ENCODE measurements at places on chromosomes 5 and 9.

GRCh38 chr9:15160673-15161072 lies 146.3 kb downstream of the TTC39B start:
- DNase-seq, result no peak

GRCh38 chr9:133701981-133702797 lies 36.0 kb downstream of the SARDH start:
- DNase-seq, result peak; percentile 74

DNA sequence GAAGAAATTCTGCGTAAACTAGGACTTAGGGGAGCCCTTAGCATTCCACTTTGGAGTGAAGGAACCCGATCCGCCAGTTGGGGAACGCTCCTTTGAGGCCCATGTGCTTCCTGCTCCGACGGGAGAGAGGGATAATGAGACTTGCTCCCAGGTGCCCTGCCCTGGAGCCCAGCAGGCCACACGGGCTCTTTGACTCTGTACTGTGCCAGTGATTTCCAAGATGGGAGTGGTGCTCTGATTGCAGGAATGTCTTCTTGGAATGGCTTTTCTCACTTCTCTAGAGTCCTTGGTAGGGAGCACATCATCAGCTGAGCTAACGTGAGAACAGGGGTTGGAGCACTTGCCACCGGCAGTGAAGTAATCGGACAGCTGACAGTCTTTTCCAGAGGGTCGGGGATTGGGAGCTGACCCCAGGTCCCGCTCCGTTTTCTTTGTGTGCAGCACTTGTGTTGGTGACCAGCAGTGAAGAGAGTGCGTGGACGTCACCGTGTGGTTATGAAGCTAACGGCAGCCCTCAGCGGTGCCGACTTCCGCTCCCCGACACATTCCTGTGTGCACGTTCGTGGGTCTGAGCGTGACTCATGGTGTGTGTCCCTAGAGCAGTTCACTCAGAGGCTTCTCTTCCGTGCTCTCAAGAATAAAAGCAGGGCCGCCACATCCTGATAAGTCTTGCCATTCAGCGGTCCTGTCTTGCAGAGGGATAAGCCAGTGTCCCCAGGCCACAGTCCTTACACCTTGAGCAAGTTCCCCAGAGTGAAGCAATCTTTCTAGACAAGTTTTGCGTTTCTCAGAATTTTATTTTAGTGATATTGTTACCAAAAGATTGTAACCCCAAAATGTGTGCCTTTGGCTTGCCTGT lies 25.6 kb downstream of the ABL1 start:
- DNase-seq, result no peak

- no peak for DNase-seq
Observed at GRCh38 chr5:10876006-10876744, 115.1 kb upstream of the DAP start.

- DNase-seq, result peak; percentile 65
Observed at GRCh38 chr9:14383294-14383693, 69.4 kb upstream of the NFIB start.

DNA sequence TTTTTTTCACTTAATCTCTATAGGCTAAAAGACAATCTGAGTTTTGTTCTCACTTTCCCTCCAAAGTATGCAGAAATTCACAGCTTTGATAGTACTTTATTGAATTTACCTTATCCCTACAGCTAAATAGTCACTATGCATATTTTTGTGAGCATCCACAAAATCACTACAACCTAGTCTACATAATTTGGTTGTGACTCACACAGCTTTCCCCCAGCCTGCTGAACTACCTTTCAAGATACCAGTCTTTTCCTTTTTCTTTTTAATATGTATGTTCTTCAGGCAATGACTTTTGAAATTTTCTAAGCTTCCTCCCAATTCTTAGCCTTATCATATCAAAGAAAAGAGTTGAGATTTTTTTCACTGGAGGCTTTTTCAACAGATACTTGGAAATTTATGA lies 347.3 kb upstream of the CDH6 start:
- DNase-seq, result no peak

GRCh38 chr5:160460377-160461049 lies 38.9 kb downstream of the PTTG1 start:
- no peak for DNase-seq

DNA sequence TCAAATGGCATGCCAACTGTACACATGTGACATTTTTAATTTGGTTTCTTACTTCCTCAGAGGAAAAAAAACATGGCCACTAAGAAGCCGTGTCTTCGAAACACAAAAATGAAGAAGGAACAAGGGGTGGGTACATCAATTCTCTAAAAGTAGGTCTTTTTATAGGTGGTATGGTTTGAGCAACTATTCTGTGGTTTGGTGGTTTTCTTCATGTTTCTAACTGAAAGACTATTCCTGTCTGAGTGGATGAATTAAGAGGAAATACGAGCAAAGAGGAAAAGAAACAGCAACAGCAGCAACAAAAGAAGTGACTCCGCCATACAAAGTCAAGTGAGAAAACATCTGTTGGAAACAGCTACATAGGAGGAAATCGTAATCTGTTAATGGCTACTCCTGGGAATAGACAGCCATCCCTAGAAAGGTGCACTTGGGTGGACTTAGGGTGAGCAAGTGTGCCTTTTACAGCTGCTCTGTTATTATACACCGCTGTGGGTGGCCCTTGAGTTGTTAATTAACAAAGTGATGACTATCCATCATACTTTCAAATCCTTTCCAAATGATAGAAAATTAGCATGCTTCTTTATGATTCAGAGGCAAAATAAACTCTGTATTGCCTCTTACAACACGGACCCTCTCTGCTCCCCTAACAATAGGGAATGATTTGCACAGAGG lies 575.8 kb downstream of the TLE1 start:
- DNase-seq, result peak; percentile 90

- DNase-seq, result no peak
Observed at GRCh38 chr5:158409507-158409906, 550.6 kb upstream of the CLINT1 start.

DNA sequence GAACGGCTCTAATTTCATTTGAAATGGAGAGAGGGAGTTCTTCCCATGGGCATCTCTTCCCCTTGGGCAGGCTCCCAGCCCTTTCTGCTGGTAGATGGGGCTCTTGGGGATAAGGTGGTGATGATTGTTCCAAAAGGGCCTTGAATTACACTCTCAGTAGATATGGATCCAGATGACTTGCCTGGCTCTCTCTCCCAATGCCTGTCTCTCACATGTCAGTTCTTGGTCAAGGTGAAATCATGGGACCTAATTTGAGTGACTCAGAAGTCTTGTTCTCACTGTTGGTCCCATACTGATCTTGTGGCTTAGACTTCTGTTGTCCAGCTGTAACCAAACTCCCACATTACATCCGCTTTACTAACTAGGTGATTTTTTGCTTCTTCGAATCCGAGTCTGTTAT lies 317.0 kb upstream of the RFX3 start:
- no peak for DNase-seq

DNA sequence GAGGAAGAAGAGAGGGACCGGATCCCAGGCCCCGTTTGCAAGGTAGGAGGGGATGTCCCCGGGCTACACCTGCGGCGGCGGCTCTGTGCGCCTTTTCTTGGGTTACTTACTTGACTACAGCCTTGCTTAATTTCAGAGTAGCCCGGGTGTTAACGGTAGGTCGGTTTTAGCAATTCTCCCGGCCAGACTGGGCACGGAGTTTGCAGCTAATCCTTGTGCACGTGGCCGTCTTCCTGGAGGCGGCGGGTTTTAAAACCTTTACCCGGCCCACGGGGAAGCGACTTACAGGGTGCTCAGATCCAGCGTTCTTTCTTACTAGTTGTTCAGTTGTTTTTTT lies 313 bp downstream of the BRIX1 start:
- no peak for DNase-seq

DNA sequence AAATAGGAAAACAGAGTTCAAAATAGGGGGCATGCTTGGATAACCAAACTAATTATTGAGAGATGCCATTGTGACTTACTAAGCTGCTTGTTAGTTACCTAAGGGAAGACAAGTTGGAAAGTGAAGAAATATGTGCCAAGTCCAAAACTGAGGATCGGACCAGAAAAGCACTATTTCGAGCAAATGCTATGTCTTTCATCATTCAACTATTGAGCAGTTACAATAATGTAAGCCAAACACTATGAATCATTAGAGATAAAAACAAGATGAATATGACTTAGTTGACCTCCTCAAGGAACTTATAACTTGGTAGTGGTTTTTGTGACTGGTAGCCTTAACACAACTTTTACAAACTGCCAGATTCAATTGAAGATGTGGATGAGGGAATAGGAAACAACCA lies 240.6 kb upstream of the MPDZ start:
- no peak for DNase-seq

DNA sequence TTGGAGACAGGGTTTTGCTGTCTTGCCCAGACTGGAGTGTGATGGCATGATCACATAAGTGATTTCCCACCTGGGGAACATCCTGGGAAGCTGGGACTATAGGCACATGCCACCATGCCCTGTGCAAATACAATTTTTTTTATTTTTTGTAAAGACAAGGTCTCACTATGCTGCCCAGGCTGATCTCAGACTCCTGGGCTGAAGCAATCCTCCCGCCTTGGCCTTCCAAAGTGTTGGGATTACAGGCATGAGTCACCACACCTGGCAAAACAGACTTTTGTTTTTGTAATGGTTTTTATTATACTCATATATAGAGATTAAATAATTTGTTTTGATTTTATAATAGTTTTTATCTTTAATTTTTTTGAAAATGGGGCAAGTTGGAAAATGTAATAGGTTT lies 14.7 kb downstream of the DNAJC25 start:
- DNase-seq, result no peak

DNA sequence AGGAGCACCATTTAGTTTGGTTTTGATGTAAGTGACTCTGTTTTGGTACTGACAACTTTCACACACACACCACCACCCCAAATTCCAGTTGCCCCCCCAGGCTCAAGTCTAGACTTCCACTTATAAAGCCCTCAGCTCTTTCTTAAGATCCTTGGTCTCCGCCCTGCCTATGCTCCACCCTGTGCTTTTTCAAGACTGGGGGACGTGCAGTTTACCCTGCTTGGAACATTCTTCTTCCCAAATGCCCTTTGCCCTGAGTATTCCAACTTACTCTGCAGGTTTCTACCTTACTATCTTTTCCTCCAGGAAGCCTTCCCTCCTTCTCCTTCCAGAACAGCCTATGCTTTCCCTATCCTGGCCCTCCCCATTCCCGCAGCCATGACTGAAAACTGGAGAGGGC lies 1.5 kb upstream of the TRIM14 start:
- DNase-seq, result no peak

DNA sequence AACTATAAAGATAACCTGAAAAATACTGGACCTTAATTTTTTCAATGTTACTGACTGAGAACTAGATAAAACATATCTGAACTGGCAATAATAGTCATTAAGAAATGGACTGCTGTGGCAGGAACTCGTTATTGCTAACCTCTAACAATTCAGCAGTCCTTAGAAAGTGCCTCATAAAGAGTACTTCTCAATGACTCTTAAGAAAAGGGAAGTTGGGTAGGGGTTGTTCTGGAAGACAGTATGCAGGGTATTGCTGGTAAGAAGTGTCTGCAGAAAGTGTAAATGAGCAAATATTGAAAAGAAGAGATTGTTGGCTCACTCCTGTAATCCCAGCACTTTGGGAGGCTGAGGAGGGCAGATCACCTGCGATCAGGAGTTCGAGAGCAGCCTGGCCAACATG lies 27.9 kb downstream of the FOXD1 start:
- no peak for DNase-seq

GRCh38 chr5:71013575-71013974 lies 11.6 kb downstream of the NAIP start:
- DNase-seq, result no peak

DNA sequence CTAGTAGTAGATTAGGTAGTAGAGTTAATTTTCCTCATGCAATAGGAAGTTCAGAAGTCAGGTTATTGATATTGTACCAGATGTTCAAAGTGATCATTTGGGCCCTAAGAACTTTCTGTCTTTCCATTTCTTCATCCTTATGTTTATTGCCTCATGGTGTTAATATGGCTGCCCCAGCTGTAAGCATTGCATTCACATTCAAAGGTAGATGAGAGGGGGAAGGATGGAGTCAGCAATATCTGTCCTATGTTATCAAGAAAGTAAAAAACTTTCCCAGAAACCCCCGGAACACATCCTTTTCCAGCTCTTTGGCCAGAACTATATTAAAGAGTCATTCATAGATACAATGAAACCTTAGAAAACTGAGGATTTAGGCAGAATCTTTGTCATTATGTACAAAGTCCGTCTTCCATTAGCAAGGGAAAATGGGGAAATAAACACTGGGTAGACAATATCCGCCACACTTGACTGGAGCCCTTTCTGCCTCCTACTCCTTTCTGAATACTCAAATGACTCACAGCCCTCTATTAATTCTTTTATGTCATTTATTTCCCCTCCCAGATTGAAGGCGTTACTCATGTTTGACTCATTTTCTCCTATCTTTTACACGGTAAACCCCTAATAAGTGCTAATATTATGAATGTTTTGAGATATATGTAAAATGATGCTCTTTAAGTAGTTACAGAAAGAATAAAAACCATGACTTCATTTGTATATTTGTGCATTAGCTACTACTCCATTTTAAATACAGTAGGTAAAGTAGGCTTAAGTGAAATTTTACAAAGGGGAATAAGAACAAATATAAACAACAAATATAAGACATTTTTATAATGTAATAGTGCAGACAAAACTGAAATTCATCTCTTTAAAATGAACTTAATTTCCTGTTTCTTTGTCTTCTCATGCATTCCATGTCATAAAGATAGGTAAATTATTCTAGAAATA lies 127.6 kb downstream of the SLF1 start:
- no peak for DNase-seq

GRCh38 chr5:172219296-172219695 lies 25.3 kb downstream of the EFCAB9 start:
- DNase-seq, result no peak

DNA sequence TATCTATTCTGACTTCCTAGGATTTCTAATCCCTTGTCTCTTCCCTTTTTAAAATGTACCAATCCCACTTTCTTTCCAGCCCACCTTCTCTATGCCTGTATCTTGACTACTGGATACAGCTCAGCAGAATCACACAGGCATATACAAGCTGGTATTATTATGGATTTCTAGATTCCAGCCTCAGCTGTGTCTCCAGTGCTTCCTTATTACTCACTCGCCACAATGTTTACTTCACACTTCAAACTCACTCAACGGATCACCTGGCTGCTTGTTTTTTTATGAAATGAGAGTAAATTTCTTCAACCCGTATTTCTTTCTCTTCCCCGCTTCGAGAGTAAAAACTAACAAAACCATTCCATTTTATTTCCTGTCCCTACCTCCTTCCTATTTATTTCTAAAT lies 38.8 kb downstream of the CWC27 start:
- DNase-seq, result no peak

DNA sequence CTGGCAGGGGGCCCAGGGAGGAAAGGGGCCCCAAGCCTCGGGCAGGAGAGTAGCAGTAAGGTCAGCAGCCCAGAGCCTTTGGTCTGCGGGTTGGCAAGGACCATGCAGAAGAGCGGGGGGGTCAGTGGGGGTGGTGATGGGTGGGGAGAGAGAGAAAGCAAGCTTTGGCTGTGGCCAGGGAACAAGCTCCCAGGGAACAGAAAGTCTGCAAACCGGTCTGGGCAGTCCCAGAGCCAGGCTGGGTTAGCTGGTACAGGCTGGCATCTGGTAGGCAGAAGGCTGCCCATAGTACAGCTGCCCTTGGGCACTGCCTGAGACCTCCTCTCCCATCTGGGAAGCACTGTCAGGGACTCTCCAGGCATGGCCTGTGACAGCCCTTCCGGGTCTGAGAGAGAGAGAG lies 10.5 kb upstream of the EPB41L4B start:
- DNase-seq, result no peak

- no peak for DNase-seq
Observed at GRCh38 chr9:110027671-110028081, 180.3 kb downstream of the C9orf152 start.

- no peak for DNase-seq
Observed at GRCh38 chr9:129964901-129965734, 77.9 kb downstream of the FNBP1 start.

Data from NCI-H1105 treated with DMSO at 0.1 percent for 48 hours (cell line).